Urinary bladder (tissue), 4 donors: ENCODE measurements at places on chromosomes 2 and 18. TPM values are rescaled to one million over a fixed set of nuclear protein-coding genes. Genes with fewer than 3 reads are reported as not detected.

DNA sequence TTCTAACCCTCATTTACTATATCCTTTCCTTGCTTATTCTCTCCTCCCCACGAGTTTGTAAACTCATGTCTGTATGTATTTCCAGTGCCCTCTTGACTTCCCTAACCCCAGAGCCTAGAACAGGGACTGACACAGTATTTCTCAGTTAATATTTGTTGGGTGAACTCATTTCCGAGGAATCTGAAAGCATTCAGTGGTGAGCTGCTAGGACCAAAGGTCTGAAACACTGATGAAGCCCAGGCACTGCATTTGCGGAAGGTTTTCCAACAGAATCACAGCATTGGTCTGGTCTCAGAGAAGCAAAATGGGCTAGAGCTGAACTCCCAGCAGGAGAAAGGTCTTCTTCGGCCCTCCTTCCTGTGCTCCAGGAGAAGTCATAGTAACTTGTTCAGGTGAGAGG, 56.8 kb downstream of the SOX11 start:
- no peak for DNase-seq

DNA sequence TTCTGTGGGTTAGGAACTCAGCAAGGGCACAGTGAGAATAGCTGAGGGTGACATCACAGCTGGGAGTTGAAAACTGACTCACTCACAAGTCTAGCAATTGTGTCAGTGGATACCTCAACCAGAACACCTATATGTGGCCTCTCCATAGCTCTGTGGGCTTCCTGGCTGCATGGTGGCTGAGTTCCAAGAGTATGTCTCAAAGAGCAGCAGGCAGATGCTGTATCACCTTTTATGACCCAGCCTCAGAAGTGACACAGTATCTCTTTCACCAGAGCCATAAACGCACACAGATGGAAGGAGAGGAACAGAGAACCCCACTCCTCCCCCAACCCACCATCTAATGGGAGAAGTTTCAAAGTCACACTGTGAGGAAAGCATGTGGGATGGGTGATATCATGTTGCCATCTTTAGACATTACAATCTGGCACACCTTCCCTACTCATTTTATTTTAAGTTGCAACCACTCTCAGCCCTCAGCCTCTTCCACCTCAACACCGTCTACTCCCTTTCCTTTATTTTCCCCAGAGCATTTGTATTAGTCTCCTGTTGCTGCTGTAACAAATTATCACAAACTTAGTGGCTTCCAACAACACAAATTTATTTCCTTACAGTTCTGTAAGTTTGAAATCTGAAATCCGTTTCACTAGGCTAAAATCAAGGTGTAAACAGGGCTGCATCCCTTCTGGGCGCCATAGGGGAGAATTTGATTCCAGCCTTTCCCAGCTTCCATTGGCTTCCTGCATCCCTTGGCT, 134.6 kb upstream of the SPATS2L start:
- no peak for DNase-seq

- no peak for DNase-seq
Observed at GRCh38 chr2:193371200-193371599, 1176.5 kb upstream of the TMEFF2 start.

- no peak for DNase-seq
Observed at GRCh38 chr2:38512211-38512610, 90.5 kb downstream of the HNRNPLL start.

Gene APCDD1
- 70.8 TPM for total RNA-seq

- no peak for DNase-seq
Observed at GRCh38 chr2:127032621-127033020, 74.3 kb downstream of the BIN1 start.

Gene DSG4
- total RNA-seq = 0.26 TPM

Gene SLC1A4
- 13.5 TPM for total RNA-seq

DNA sequence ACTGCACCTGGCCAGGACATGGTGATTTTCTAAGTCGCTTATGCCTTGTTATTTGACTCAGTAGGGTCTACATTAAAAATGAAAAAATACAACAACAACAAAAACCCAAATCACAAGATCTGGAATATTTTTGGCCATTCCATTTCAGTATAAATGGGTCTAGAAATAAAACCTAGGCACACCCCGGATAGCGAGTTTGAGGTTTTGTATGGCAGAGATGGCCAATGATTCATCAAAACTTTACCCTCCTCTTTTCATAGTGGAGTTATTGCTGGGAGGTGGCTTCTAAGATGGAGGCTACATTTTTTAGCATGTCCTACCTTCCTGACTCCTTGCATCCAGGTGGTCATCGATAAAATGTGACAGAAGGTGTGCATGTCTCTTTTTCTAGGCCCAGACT, 49.3 kb upstream of the PELI1 start:
- no peak for DNase-seq

DNA sequence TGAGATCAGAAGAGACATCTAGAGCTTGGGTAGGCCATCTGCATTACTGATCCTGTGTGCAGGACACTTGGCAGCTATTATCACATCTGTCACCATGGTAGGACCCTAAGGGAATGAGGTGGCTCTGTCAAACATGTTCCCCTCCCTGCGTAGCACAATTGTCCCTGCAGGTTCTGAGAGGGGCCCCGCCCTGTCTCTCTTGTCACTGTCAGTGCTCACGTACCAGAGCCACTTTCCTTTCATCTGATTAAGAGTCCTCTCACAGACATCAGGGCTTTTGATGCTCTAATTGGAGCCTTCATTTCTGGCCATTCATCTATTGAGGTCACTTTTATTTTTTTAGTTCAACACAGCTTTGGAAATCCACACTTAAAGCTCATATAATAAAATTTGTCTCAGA, 38.5 kb downstream of the NEB start:
- DNase-seq = no peak

Gene RGPD4
- 0.05 TPM for total RNA-seq

Gene CHST10
- 12.5 TPM for total RNA-seq

Gene AGAP1
- 24.7 TPM for total RNA-seq

Gene SULT1C4
- total RNA-seq = 31.9 TPM

Gene UGT1A4
- total RNA-seq = 1.1 TPM

Gene SAG
- not detected for total RNA-seq

DNA sequence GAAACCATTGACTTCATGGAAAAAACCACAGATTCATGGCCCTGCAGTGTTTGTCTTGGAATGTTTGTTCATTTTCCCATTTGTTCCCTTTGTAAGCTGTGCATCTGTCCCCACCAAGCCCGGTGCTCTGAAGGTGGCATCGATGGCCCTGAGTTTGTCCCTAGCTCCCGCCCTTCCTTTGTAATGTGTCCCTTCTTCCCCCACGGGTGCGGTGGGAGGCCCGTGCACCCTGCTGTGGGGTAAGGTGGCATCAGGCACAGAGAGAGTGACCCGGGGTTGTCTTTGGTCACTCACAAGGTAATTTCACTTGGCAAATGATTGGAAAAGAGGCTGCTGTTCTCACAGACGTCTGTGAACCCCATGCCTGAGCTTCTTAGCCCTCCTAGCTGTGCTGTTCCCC, 28.7 kb downstream of the KLHL29 start:
- no peak for DNase-seq

GRCh38 chr2:191056228-191056627, 42.3 kb upstream of the STAT1 start:
- no peak for DNase-seq

- DNase-seq = no peak
Observed at GRCh38 chr2:19348692-19349091, 9.7 kb downstream of the OSR1 start.
